Left renal cortex interstitium (tissue), 4 donors: ENCODE measurements at places on chromosomes 12 and 14.
A peak's percentile ranks its signal among the peaks of the same experiment; 100 is the strongest.

DNA sequence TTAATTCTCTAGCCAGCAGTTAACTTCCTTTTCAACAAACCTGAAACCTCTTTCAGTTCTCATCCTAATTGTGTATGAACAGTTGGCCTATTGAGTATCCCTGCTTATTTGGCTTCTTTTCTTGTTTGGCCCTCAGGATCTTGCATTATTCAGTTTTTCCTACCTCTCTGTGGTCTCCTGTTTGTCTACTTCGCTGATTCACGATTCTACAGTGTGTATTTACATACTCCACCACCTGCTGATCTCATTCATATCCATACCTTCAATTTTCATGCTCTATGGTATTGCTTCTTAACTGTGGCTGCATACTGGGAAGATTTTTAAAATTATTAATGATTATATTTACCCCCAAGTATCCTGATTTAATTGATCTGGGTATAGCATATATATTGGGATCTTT lies 56.4 kb downstream of the RASSF9 start:
- DNase-seq: no peak

GRCh38 chr12:22275843-22276242 lies 58.7 kb downstream of the ST8SIA1 start:
- no peak for DNase-seq

DNA sequence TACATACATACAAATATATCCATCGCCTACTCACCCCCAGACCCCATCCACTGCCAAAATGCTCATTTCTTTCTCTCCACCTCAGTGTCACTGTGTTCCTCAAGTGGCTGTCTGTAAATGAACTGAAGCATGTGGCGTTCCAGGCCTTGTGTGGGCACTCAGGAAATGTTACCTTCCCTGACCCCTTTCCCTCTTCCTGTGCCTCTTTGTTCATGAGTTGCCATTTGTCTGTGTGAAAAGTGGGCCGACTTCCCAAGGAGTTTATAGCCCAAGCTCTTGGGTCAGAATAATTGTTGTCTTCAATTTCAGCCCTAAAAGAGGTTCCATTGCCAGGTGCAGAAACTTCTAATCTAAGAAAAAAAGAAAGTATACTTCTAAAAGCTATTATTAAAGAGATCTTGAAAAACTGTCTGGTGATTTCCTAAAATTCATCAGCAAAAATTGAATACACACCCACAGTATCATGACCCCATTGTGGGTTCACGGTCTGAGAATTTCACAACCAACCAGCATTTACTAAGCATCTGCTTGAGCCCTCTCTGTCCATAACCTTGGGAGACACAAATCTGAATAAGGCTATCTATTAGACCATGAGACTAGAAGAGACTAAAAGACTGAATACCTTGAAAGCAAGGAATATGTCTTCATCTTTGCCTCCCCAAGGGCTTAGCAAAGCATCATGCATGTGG lies 201.4 kb upstream of the EEA1 start:
- no peak for DNase-seq

DNA sequence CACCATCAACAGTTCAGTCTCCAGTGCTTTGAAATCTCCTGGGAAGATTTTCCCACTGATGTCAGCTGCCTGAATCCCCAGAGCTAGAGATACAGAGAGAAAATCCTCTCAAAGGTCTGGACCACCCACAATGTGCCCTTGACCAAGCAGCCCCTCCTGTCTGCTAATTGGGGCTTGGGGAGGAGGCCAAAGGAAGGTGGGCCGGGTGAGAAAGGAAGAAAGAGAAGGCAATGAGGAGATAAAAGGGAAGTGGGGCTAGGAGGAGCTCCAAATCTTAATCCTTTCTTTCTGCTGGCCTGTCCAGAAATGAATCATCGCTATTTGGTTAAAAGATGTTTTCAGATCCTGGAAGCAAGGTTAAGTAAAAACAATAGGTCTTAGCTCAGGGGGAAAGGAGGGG lies 322.9 kb downstream of the BCL11B start:
- no peak for DNase-seq

- no peak for DNase-seq
Measured at GRCh38 chr12:84785951-84786350, 126.6 kb downstream of the SLC6A15 start.

DNA sequence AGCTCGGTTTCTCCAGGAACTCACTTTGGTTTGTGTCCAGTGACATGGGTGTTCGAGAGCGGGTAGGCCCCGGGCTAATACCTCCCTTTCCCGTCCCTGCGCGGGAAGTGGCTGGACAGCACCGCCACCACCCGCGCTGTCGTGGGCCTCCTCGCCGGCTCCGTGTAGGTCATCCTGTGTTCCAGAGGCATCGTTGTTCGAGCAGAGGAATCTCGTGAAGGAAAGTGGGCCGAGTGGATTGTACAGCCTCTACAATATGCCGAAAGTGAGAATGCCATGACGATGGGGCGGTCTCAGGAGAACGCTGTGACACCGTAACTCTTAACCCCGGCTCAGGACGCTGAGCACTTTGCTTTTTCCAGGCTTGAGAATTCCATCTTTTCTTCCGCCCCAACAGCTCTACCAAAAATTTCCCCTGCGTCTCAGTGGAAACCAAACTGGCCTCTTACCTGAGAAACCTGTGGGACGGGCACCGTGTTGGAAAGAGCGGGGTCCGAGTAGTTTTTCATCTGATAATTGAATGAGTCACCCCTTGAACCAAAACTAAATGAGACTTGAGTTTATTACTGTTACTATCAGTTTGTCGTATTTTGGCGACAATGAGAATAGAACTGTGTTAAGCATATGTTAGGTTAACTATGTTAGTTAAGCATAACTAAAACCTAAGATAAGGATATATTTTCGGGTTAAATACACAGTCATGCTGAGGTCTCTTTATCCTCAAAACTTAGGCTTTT lies 510 bp downstream of the EIF2S1 start:
- DNase-seq: peak; percentile 6

GRCh38 chr12:115306380-115306779 lies 622.4 kb upstream of the TBX3 start:
- no peak for DNase-seq

DNA sequence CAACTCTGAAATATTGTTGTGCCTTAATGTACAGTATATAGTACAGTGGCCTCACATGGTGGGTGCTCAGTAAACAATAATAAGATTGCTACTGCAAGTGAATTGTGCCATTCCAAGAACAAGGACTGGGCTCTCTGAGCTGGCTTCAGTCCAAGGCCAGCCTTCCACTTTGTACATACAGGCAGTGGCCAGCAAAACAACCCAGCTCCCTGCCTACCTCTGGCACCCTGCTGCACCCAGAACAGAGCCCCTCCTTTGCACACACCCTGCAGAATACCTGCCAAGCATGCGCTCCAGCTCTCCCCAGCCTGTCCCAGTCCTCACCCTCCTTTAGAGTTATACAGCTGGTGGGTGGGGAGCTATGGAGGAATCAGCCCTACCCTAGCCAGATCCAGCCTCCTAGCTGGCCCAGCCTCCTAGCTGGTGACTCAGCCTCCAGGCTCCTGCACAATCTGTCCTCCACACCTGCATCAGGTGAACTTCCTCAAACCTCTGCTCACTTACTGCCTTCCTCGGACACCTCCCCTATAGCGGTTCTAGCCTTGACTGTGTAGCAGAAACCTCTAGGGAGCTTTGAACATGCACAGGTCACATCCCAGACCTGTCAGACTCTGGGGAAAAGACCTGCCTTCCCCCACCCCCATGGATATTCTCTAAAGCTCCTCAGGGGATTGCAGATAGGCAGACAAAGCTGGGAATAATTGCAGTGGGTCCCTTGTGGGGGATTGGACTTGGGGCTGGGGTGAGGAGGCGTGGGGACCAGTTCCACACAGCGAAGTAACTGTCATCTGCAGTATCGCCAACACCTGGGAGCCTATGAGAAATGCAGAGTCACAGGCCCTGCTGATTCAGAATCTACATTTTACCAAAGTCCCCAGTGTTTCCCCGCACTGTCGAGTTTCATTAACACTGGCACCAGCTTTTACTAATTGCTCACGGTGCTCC lies 17.9 kb downstream of the ZDHHC22 start:
- no peak for DNase-seq

- DNase-seq: no peak
Measured at GRCh38 chr12:81617915-81618314, 141.2 kb downstream of the PPFIA2 start.
